ENCODE measurements at places on chromosomes 2 and 18.

DNA sequence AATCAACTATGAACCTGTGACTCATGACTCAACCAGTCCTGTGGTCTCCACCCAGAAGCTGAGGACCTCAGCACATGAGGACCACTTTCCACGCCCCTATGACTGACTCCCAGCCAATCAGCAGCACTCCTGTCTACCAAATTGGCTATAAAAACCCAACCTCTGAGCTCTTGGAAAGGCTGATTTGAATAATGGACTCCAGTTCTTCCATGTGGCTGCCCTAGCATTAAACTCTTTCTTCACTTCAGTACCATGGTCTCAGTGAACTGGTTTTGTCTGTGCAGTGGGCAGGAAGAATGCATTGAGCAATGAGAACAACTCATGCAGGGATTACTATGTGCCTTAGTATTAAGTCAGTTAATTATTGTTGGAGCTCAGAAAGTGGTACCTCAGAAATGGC, 78.3 kb downstream of the CMPK2 start:
- no peak for DNase-seq

- no peak for DNase-seq
These were observed 282.4 kb downstream of the MEIS1 start for GRCh38 chr2:66717218-66717905.

DNA sequence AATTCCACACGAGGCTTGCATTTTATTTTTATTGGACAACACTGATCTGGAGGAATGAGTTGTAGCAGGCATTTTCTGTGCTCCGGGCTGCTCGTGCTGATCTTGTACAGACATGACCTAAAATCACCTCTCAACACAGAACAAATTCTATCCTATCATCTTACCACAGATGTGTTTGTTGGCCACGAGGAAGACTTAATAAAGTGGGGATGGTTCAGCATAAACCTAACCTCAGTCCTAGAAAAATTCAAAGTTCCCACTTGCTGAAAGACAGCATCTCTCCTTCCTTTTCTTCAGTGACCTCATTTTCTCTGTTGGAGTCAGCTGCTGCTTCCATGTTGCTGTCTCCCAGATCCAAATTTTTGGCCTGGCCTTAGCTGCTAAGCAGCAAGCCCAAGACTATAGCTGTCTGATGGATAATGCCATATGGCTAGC, 45.3 kb downstream of the RBKS start:
- DNase-seq = no peak

DNA sequence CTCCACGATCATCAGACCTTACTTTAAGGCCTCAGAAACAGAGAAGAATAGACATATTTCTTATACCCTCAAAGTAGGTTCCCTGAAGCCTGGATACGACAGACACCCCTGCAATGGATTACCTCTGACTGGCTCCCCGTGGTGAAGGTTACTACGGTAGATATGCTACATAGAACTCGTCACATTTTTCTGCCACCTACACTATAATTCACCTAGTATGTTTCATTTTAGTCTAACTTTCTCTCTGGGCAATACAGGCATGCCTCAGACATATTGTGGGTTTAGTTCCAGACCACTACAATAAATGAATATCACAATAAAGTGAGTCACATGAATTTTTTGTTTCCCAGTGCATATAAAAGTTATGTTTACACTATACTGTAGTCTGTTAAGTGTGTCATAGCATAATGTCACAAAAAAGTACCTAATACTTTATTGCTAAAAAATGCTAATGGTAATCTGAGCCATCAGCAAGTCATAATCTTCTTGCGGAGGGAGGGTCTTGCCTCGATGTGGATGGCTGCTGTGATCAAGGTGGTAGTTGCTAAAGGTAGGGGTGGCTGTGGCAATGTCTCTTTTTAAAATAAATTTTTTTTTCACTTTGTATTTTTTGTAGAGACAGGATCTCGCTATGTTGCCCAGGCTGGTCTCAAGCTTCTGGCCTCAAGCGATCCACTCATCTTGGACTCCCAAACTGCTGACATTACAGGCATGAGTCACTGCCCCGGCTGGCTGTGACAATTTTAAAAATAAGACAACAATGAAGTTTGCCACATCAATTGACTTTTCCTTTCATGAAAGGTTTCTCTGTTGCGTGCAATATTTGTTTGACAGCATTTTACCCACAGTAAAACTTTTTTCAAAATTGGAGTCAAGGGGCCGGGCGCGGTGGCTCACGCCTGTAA, 64.6 kb downstream of the TGIF1 start:
- no peak for DNase-seq

- no peak for DNase-seq
These were observed 87.9 kb upstream of the ITGA6 start for GRCh38 chr2:172339371-172340010.

- no peak for DNase-seq
These were observed 70.7 kb upstream of the DTNB start for GRCh38 chr2:25744055-25744454.

GRCh38 chr2:8191427-8191826, 490.4 kb upstream of the ID2 start:
- no peak for DNase-seq

DNA sequence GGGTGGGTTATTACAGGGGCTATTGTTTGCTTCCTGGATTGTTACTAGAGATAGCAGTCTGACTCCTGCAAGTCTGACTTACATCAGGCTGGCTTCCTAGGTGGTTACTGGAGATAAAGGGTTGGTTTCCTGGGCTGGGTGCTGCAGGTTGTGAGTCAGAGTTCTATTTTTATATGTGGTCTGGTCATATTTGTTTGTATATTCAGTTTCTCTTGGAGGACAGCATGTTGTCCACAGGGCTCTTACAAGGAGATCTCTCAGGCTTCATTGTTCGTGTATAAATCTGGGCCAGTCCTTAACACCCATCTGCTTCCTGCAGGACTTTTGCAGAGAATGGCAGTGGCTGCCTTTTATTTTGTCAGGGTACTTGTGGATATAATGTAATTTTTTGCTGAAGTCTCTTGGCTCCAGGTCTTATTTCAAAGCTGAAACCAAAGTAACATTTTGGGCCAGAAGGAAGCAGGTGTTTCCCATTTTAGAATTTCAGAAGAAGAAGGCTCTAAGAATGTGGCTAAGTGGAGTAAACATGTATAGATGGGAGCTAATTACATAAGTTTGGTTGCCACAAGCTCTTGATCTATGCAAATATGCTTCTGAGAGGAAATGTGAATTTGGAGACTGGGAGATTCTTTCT, 65.9 kb upstream of the SLC16A14 start:
- DNase-seq = peak; percentile 28

GRCh38 chr2:216056739-216057138, 24.9 kb downstream of the PECR start:
- DNase-seq = no peak

GRCh38 chr2:43537137-43537536, 58.7 kb downstream of the THADA start:
- DNase-seq = no peak

DNA sequence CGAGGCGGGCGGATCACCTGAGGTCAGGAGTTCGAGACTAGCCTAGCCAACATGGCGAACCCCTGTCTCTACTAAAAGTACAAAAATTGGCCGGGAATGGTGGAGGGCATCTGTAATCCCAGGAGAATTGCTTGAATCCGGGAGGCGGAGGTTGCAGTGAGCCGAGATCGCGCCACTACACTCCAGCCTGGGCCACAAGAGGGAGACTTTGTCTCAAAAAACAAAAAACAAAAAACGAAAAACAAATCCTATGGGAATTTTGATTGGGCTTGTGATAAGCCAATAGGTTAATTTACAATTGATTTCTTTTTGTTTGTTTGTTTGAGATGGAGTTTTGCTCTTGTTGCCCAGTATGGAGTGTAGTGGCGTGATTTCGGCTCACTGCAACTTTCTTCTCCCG, 24.2 kb upstream of the TOGARAM2 start:
- no peak for DNase-seq

GRCh38 chr2:207658156-207658555, 33.0 kb upstream of the METTL21A start:
- DNase-seq = no peak

DNA sequence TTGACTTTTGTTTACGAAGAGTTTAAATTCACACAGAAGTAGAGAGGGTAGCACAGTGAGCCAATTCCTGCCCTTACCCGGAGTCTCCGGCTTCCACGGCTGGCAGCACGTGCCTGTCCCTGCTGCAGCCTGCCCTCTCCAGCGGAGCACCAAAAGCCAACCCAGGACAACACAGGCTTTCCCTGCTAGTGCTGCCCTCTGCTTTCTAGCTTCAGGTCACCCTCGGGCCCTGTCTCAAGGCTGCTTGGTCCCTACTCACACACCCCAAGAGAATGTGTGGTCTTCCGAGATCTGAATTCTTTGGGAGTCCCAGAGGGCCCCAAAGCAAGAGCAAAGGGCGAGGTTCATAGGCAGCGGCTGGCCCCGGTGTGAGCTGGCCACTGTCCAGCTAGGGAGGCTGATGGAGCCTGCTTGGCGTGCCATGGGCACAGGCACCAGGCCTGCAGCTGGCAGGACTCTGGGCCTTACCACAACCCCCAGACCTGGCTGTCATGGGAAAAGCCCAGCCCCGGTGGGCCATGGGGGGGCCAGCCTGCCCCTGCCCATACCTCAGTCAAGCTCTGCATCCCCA, 7.0 kb upstream of the HS6ST1 start:
- no peak for DNase-seq

DNA sequence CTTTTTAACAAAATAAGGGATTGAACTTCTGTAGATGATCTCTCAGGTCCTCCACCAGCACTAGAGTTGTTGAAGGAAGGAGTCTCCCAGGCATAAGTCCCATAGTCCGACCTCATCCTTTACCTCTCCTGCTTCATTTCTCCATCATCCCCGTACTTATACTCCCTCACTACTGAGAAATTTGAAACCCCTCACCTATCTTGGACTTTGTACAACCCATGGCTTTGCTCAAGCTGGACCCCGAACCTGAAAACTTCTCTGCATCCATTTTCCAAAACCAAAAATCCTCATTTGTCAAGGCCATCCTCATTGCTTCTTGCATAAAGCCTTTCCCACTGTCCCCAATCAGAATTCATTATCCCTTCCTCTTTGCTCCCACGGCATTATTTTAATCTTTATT, 482 bp upstream of the NHEJ1 start:
- DNase-seq = no peak

DNA sequence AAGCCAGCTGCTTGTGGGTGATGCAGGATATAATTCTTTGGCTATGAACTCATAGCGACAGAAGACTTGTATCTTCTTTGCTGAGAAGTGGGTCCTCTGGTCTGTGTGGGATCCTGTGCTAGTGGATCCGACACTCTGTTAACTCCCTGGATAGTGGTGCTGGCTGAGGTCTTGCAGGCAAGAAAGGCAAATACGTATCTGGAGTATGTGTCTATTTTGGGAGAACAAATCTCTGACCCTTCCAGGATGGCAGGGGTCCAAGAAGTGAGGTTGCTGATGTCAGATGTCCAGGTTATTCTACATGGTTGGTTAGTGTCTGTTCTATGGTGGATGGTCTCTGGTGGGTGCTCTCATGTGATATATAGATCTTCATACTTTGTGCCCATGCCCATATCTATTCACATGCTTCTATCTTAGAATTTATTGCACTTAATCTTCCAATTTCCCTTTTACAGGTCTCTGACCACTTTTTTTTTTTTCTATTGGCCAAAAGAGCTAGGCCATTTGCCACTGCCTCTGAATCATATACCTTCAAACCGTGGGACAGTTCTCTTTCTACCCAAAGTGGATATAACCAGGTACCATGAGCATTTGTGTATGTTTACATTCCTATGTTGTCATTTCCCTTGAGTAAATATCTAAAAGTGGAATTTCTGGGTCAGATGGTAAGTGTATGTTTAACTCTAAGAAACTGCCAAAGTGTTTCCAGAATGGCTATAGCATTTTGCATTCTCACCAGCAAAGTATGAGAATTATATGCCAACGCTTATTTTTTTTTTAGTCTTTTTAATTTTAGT, 45.1 kb upstream of the RBMS1 start:
- DNase-seq = no peak

GRCh38 chr2:71067567-71068217, 756 bp upstream of the NAGK start:
- DNase-seq = peak; percentile 54

DNA sequence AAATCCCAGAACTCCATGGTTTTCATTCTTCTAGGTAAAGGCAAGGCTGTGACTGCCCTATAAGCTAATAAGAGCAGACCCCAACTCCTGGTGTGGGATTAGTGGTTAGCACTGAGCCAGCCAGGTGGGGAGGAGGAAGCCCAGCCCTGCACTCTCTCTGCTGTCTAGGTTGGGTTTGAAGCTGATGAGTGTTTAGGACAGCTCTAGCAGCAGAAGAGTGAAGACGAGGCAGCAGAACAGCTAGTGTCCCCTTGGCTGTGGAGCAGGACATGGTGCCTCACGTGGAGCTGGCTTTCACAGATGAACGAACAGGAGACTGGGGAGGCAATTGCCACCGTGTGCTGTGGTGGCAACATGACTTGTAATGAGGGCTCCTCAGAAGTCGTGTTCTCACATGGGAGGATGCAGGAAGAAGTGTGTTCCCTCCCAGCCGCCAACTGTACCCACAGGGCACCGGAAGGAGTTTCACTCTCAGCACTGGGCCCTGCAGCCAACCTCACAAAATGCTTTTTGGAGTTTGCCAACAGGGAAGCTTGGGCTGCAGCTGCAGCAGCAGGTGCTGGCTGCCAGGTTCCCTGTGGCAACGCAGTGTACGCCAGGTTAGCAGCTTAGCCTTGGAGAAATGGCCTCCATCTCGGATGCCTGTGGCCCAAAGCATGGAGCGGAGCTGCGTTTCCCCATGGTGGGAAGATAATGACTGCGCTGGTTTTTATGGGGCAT, 328.2 kb downstream of the SETBP1 start:
- DNase-seq = no peak

GRCh38 chr2:240437861-240438809, 2.7 kb downstream of the GPC1 start:
- DNase-seq = peak; percentile 93

DNA sequence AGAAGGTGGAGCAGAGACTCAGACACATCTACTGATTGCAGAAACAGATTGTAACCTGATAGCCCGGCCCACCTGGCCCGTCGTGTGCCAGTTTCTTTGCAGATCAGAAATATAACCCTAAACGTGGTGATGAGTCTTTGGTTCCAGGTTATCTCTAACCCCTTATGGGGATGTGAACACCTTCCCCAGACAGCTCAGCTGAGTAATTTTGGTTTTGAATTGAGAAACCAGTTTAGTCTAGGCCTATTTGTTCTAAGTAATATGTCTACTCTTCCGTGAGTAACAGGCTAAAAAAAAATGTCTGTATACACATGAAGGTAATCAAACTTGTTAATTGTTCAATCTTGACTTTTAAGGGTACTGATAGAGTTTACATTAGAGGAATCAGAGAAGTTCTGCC, 35.7 kb downstream of the RASGRP3 start:
- no peak for DNase-seq

DNA sequence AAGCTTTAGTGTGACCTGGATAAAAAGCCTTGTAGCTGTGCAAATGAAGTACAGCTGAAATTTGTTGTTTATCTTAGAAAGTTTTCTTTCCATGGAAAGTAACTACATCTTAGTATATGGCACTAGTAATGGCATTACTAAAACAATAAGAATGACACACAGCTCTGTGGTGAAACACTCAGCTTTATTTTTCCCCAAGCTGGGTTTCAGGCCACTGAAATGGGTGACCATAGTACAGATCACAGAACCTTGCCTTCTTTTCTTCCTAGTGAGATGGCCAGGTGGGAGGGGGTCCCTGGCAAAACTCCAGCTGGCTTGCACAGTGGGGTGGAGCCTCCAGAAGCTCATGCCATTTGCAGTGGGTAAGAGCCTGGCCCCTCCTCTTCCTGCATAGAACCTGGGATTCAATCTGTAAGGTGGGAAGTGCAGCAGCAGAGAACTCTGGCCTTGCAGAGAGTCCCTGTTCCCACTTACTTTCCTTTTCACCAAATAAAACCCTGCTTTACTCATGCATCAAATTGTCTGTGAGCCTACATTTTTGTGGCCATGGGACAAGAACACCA, 17.6 kb upstream of the GRP start:
- no peak for DNase-seq
